ENCODE measurements at places on chromosomes 4 and X. TPM values are rescaled to one million over a fixed set of nuclear protein-coding genes. Genes with fewer than 3 reads are reported as not detected.

PIR gene
- total RNA-seq: 13.2 TPM

CHRNA9 gene
- not detected for total RNA-seq

XKRX gene
- not detected for total RNA-seq

TIGD2 gene
- 2.3 TPM for total RNA-seq

FAM9C gene
- total RNA-seq: 0.38 TPM

SERTM2 gene
- total RNA-seq: not detected

C4orf51 gene
- not detected for total RNA-seq

CT47B1 gene
- not detected for total RNA-seq

GAGE13 gene
- total RNA-seq: not detected

SYNPO2 gene
- 206 TPM for total RNA-seq
